ENCODE measurements at places on chromosomes 12 and 14.

- DNase-seq, result no peak
Observed at GRCh38 chr12:105658389-105658788, 327.9 kb downstream of the C12orf75 start.

DNA sequence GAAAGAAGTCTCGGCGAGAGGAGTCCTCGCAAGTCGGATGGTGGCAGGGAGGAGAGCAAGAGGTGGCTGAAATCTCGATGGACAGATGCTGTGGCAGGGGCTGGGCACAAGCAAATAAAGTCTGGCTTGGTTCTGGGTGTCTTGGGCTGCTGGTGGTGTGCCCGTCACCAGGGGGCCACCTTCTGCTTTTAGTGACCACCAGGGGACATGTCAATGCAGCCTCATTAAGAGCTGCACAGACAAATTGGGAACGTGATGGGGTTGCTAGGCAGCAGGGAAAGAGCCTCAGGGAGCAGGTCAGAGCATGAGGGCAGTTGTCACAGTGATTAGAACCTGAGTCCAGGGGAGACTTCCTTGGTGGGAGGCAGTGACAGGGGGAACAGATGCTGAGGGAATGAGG lies 44.0 kb downstream of the LRRC74A start:
- DNase-seq, result no peak

DNA sequence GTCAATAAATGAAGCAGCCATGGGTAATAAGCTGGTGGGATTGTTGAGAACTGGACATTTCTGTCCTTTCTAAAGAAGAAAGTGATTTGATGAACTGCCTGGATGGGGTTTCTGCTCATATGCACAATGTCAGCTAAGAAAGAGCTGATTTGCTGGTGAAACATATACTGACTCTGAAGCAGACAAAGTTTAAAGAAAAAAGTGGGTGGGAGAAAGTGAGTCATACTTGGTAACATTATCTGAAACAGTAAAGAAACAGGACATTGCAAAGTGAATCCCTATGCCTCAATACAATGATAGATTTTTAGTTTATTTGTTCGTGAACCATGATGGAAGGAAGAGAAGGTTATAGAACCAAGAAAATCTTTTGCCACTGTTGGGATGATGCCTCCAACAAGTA lies 95.6 kb upstream of the DNM1L start:
- peak; percentile 50 for DNase-seq

GRCh38 chr14:89236851-89237250 lies 180.2 kb downstream of the FOXN3 start:
- DNase-seq, result no peak

- no peak for DNase-seq
Observed at GRCh38 chr14:89702876-89703200, 251.7 kb downstream of the EFCAB11 start.

- no peak for DNase-seq
Observed at GRCh38 chr14:80403036-80403435, 191.7 kb upstream of the DIO2 start.

- DNase-seq, result no peak
Observed at GRCh38 chr12:27915021-27915420, 57.5 kb downstream of the PTHLH start.

DNA sequence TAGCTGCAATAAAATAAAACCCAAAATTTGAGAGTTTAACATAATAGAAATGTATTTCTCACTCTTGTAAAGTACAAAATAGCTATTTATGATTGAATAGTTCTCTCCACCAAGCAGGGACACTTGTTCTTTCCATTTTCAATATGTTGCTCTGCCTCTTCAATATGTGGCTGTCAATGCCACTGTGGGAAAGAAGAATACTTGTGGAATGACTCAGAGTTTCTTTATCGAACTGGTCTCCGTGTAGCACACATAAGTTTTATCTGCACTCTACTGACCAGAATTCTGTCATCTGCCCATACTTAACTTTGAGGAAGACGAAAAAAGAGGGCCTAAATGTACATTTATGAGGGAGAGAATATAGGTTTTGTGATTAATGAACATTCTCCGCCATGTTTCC lies 256.9 kb downstream of the ATXN7L3B start:
- DNase-seq, result no peak

- no peak for DNase-seq
Observed at GRCh38 chr12:130127532-130127911, 34.7 kb upstream of the FZD10 start.

DNA sequence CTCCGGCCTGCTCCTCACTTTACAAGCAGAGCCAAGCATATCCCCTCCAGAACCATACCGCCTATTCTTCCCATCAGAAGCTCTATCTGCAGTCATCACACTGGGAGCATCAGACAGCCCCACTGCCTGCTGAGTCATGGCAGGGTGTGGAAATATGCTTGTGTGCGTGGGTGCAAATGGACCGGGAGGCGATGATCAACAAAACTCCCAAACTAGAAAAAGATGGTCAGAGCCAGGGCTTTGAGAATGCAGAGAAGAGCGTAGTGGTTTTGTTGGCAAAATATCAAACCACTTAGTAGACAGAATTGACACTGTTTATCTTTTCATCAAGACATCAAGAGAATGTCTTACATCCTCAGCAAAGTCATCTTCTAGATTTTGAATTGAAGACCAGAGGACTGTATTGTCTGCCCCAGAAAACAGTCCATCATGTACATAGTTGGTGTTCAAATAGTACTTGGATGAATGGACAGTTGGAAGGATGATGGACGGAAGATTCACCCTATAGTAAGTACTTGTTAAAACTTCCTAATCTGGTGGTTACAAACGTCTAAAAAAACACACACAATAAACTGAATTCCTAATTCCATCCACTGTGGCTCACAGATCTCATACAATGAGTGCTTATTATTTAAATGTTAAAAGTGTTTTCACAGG lies 54.9 kb downstream of the VWF start:
- peak; percentile 97 for DNase-seq

GRCh38 chr12:128820723-128821432 lies 2.9 kb downstream of the SLC15A4 start:
- DNase-seq, result no peak

- DNase-seq, result peak; percentile 49
Observed at GRCh38 chr14:23299211-23299957, 3.3 kb downstream of the PPP1R3E start.

DNA sequence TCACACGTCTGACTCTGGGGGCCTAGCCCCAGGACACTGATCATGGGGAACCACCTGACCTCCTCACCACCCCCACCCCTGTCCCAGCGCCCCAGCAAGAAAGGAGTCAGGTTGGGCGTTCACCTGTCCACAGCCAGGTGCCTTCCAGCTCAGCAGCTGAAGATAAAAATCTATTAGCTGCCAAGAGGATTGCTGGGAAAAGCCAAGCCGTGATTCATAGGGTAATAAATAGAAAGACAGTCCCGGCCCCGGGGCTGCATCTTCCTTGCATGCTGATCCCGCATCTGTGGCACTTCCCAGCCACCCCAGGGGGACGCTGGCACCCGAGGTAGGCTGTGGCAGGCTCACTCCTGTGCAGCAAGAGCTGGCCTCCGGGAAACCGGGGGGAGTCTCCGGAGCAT lies 70.2 kb upstream of the NCOR2 start:
- no peak for DNase-seq

DNA sequence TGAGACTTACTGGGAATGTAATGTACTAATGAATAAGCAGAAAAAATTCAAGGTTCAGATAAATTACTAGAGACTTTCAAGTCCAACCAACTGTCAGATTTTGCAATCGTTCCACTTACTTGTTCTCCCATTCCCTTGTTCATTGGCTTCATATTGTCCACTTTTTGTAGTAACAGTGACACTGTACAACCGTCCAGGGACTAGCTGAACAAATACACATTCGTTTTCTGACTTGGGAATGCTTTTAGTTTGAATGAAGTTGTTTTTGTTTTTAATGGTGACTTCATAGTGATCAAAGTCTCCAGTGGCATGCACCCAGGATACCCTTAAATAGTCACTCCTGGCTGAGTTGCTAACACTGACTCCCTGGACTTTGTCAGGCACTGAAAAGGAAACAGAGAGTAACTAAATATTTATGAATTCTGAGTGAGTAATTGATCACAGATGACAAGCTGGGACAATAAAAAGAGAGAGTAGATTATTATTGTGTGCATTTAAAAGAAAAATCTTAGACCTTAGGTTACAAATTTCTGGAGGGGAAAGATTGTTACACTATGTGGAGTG lies 65.4 kb downstream of the PTPRB start:
- DNase-seq, result no peak

All from fibroblast of upper back skin (primary cell).